ENCODE measurements at places on chromosomes 12 and 14.

DNA sequence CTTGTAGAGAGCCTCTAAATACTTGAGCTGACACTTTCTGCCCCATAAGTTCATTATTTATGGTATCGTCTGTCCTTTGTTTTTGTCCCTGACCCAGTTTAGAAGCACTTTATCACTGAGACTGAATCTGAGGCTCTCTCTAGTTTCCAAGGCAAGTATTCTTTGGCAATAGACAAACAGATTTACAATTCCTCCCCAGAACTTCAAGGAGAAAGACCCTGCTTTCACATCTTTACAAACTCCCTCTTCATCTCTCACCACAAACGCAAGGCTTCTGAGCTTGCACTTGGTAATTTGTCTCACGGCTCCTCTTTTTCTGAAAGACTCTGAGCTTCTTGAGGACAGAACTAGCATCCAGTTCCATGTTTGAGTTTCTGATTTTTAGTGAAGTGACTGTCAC, 49.8 kb upstream of the PARP11 start:
- DNase-seq: no peak

DNA sequence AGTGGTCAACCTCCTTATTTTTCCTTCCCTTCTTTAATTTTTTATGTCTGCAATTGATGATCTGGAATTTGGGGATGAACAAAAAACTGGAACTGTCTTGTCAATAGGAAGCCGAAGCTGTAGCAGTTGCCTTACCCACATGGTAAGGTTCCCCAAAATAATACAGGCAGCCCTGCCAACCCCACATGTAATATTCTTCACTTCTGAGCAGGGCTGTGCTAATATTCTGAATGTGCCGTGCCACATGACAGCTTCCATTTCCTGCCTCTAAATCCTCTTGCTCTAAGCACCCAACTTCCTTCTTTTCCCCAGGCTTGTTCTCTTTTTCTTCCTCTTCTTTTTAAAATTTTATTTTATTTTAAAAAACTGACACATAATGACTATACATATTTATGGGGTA, 39.6 kb downstream of the GPATCH2L start:
- no peak for DNase-seq

DNA sequence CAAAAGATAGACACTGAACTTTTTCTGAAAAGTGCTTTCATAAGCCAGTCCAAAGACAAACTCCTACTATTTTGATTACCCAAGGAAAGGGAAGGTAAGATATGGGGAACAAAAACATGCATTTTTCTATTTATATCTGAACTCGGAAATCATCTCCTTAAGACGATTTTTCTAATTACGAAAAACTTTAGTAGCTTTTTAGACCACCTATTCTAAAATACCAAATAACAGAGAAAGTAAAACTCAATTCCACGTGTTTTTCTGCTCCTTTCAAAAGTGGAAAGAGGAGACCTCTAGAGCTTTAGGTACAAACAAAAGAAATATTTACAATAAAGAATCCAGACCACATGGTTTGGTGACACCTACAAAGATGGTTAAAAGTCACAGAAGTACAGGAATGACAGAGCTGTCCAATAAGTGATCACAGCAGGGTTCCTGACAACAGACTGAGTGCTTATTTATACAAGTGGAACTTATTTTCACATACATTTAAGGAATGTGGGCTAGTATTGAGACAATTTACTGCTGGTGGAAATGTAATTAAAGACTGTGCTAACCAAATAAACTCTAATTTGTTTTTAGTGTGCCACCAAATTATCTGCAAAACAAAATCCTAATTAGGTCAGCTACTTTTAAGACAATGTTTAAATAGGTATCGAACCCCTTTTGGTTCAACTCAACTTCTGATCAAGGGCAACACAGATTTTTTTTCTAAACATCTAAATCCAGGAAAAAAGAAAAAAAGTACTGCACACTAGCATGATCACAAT, 2.4 kb downstream of the LRIG3 start:
- no peak for DNase-seq

DNA sequence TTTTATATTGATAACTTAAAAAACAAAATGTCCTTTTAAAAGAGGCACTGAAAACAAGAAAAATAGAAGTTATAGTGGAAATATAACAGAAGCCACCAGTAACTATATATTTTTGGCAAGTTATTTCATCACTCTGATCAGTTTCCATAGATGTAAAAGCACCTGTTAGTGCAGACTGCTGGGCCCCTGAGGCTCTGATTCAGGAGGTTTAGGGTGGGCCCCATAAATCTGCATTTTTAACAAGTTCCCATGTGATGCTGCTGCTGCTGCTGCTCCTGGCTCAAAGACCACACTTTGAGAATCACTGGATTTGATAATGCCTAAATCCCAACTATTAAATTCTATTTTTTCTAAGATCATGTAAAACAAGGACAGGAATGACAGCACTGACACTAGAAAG, 251.1 kb downstream of the MED13L start:
- DNase-seq: no peak

DNA sequence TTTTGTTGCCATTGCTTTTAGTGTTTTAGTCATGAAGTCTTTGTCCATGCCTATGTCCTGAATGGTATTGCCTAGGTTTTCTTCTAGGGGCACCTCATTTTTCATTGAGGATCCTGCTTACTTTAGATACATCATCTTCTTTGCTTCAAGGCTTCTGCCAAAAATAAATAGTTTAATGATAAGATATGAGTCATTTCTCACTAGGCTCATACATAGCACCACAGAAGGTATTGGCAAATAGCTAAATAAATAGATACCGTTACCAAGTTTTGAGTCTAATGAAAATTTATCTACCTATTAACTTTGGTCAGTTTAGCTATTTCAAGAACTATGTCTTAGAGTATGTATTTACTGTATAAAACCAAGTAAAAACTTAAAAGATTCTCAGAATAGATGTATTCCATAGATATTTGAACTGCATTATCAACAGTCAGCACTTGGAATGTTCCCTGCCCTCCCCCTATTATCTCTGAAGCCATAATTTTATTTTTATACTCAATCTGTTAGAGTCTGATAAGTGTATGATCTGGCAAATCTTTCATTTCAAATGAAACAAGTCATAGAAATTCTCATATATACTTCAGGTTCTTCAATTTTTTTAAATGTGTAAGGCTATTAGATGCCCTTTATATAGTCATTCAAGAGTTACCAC, 310.2 kb downstream of the CCDC91 start:
- no peak for DNase-seq

Data from RWPE1 (cell line).